Non-pigmented ciliary epithelial cell (primary cell): ENCODE measurements at places on chromosomes 5 and 9.

DNA sequence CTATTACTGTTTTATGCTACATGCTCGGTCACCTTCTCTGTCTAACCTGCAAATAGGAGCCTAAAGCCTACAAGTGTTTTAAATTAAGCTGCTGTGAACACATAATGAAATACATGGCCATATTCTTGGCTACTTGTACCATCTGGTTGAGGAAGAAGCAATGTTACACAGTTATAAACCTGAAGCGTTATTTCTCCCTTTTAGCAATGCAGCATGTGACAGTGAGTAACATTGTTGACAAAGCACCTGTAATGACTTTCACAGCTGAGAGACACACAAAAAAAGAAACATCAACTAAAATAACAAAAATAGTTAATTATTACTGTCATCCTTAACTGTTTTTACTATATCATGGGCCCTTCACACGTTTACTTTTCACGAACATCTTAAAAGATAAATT is 146.9 kb downstream of the RORB start:
- DNase-seq, result no peak

DNA sequence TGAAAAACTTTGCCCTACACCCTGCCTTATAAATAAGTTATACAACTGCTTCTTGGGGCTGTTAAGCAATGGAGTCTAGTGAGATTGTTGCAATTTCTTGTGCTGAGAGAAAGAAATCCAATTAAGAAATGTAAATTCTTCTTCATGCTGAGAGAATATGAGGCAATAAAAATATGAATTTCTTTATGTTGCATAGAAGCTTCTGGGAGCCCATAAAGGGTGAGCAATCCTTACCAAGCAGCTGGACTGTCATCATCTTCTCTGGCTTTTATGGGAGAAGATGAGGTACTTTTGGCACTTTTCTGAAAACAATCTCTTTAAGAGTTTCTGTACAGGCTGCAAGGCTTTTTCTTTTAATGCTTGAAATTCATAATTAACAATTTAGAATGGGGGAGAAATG is 204.3 kb downstream of the DMRTA1 start:
- no peak for DNase-seq

- no peak for DNase-seq
Measured at GRCh38 chr9:116232424-116233159, 79.0 kb downstream of the PAPPA start.

DNA sequence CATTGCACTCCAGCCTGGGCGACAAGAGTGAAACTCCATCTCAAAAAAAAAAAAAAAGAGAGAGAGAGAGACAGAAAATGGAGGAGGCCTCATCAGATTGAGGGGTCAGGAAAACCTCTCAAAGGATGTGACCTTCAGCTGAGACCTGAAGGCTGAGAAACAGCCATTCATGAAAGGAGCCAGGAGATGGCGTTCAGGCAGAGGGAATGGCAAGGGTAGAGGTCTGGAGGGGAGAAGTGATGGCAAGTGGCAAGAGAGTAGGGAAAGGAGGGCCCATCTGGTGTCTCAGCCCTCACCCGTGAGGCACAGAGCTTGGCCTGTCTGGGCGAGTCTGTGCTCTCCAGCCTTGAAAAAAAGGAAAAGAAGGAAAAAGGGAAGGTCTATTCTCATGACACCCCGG is 17.0 kb downstream of the CAMK2A start:
- DNase-seq, result no peak

GRCh38 chr9:28320616-28321015 is 747.3 kb upstream of the C9orf72 start:
- no peak for DNase-seq

GRCh38 chr9:74861773-74862474 is 25.8 kb downstream of the TRPM6 start:
- DNase-seq, result no peak

GRCh38 chr5:166358127-166358830 is 1933.2 kb upstream of the WWC1 start:
- DNase-seq, result no peak

- DNase-seq, result no peak
Measured at GRCh38 chr5:878125-878524, 14.5 kb downstream of the BRD9 start.

- no peak for DNase-seq
Measured at GRCh38 chr9:135976944-135977343, 15.8 kb upstream of the UBAC1 start.

DNA sequence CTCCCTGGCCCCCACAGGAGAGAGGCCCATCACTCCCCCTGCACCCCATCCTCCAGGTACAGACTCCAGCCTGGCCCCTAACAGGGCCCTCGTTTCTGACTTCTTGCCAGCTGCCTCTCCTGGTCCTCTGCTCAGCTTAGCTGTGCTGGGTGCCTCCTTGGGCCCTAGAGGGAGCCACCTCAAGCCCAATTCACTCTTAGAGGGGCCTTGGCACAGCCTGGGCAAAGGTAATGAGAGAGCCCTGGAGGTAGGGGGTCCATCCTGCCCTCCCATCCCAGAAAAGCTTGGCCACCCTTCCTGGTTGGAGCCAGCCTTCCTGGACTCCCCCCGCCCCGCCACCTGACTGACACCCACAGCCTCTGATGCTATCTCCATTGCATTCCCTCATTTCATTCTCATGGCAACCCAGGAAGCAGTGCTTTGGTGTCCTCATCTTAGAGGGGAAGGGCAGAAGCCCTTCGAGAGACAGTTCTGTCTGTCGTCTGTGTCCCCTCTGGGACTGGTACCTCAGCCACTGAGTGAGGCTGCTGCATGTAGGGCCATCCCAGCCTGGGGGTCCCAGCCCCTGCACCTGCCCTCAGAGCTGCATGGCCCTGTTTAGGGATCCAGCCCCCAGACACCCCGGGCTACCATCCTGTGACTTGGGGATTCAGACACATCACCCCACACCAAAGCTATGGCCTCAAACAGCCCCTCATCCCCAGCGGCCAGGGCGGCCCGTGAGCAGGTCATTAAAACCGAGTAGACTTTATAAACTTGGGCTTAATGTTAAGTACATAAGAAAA is 95.5 kb downstream of the BARX1 start:
- no peak for DNase-seq

GRCh38 chr5:169527863-169528262 is 55.7 kb upstream of the SPDL1 start:
- no peak for DNase-seq

DNA sequence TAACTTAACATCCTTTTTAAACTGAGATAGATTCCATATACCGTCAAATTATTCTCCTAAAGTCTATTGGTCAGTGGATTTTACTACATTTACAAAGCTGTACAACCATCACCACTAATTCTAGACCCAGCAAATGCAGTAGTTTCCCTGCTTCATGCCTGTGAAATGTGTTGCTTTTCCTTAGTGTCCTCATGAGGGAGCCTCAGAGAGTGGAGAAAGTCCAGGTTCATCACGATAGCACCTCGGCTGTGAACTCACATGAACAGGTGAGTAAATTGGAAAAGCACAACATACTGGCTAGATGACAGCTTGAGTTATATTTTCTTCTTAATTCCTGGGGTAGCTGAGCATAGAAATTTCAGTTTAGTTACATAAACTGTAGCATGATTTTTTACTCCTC is 653.7 kb downstream of the MTRR start:
- DNase-seq, result no peak

GRCh38 chr9:87683751-87684626 is 41.9 kb upstream of the CTSL start:
- no peak for DNase-seq

DNA sequence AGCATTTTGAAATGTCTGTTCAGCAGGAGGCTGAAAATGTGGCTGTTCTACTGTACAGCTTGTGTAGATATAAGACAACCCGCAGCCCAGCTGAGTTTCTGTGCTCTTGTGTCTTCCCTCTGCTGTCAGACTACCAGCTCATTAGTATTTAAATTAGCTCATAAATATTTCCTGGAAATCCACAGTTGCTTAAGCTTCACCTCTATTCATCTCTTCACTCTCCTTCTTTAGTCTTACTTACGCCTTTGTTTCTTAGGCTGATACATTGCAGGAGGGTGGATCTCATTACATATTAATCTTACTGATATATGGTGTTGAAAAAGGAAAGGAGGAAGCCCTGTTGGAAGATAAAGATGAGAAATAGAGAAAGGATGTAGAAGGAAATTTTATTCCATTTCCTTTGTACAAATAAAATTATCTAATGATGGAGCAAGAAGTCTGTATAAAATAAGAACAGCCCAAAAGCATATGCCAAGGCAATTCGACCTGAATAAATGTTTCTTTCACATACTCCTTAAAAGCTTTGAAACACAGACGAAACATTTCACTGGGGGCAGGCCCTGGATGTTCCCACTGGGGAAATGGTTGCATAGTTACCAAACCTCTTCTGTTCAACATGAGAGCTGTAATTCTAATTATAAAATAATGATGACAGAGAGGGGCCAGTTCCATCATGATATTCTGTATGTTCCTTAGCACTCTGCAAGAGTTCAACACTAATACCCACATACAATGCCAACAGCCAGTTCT is 111.8 kb upstream of the APC start:
- DNase-seq, result no peak

GRCh38 chr9:19023078-19023477 is 9.9 kb downstream of the SAXO1 start:
- DNase-seq, result no peak

DNA sequence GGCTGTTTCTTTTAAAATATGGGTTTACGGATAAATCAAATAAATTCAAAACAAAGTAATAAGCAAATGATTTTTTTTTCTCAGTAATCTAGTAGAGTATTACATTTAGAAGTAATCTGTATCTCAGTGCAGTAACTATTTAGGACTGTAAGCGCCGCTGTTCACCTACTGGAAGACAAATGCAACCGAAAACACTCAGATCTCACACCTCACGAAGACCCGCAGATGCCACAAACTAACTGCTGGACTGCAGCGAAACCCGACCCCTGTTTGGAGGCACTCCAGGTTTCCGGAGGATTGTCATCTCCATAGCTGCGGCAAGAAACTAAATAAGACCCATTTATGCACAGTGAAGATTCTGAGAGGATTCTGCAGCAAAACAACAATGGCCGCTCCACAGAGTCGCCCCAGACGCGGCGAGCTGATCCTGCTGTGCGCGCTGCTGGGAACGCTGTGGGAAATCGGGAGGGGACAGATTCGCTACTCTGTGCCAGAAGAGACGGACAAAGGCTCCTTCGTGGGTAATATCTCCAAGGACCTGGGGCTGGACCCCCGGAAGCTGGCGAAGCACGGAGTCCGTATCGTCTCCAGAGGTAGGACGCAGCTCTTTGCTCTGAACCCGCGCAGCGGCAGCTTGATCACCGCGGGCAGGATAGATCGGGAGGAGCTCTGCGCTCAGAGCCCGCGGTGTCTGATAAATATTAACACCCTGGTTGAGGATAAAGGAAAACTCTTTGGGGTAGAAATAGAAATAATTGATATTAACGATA is at the start of gene PCDHGA8:
Gene PCDHGA8, plus strand, starts transcription at position 205 of the 770 bp plus-strand sequence. Its CDS starts 181 bp downstream, at position 386.
- no peak for DNase-seq

DNA sequence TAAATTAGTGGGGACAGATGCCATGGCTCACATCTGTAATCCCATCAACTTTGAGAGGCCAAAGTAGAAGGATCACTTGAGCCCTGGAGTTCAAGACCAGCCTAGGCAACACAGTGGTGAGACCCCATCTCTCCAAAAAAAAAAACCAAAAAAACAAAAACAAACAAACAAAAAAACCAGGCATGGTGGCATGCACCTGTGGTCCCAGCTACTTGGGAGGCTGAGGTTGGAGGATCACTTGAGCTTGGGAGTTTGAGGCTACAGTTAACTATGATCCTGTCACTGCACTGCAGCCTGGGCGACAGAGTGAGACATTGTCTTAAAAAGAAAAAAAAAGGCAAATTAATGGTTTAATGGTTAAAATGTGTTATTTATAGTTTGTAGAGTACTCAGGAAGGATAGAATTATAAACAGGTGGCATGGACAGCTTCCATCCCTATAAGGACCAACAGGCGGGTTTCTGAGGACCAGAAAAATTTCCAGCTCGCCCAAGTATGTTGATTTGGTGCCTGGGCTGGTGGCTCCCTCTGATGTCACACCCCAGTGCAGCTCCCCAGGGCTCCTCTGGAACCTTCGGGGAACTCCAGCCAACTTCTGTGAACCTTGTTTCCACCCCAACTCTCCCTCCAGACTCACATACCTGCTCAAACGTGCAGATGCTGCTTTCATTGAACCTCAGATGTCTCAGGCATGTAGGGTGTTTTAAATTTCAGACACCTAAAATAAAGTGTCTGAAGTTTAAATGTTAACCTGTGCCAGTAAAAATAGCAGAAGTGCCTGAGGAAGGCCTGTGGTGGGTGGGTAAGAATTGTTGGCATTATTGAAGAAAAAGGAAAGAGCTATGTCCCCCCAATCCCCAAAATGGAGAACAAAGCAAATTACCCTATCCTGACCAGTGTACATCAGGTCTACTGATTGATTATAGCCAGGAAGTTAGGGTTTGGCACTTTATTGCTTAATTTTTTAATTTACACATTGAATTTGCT is 69.0 kb downstream of the TRIO start:
- no peak for DNase-seq

- no peak for DNase-seq
Measured at GRCh38 chr5:106140101-106140500, 1530.6 kb downstream of the EFNA5 start.

DNA sequence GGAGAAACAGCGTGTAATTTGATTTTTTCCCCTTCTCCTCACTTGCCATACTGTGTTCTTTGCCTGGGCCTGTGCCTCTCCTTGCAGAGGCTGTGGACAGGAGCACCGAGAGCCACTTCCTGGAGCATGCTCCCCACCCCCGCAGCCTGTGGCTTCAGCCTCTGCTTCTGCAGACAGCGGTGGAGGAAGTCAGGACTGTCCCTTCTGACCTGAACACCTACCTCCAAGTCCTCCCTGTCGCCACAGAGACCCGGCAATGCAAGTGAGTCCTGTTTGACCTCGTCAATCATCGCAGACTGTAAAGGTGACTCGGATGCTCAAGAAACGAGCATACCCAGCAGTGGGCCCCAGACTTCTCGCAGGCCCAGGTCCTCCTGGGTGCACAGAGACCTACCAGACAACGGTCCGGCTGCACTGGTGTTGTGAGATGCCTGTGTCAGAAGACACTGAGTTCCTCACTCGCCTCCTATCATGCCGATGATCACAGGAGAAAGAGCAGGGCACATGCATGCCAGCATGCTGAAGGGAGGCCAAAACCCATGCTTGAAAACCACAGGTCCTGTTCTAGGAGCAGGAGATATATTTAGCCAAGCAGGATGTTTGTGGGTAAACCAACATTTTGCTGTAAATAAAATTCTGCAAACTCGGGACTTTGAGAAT is 198.8 kb downstream of the AUH start:
- DNase-seq, result no peak

GRCh38 chr9:15221746-15222145 is 85.3 kb downstream of the TTC39B start:
- DNase-seq, result no peak

GRCh38 chr5:176695073-176695472 is 47.8 kb downstream of the TSPAN17 start:
- DNase-seq, result no peak

GRCh38 chr9:4904322-4905134 is 80.5 kb upstream of the JAK2 start:
- DNase-seq, result no peak

DNA sequence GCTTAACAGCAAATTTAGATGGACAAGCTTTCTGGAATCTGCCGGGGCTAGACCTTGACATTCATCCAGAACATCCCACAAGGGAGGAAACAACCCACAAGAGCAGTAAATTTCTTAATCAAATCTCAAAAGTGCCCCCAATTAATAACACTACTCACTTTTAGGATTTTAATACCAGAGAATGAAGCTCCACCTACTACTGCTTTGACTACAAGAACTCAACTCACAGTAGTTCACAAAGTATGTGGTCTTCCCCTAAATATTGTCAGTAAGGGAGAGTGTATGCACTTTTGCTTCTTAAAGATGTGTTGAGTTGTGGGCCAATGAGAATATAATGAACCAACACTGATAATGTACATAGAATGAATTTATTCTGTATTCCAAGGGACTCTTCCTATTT is 94.7 kb downstream of the EBF1 start:
- DNase-seq, result no peak

- DNase-seq, result no peak
Measured at GRCh38 chr5:159049844-159050315, 49.8 kb downstream of the EBF1 start.
